Stimulated activated CD4-positive, alpha-beta T cell treated with anti-CD3 and anti-CD28 coated beads, TNF-alpha, amount 100 ng/mL, for 48 hours (primary cell): ENCODE measurements at places on chromosomes 2 and 18.

DNA sequence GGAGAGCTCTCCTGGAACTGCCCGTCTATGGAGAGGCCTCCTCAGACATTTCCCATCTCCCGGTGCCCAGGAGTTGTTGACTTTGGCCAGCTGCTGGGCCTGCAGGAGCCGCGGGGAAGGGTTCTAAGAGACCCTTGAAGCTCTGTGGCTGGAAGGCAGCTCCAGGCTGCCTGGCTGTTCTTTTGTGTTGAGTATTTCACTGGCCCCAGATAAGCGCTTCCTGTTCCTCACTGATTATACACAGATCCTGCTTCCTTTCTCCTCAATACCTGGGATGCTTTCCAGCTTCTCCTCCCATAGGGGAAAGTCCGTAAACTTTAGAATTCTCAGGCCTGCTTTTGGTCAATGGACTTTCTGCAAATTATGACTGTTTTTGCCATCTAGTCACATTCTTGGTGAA is 57.8 kb downstream of the TGOLN2 start:
- no peak for DNase-seq

GRCh38 chr2:17327649-17328048 is 190.6 kb downstream of the RAD51AP2 start:
- DNase-seq: no peak

- DNase-seq: no peak
Observed at GRCh38 chr2:33034784-33035183, 88.0 kb downstream of the LTBP1 start.

DNA sequence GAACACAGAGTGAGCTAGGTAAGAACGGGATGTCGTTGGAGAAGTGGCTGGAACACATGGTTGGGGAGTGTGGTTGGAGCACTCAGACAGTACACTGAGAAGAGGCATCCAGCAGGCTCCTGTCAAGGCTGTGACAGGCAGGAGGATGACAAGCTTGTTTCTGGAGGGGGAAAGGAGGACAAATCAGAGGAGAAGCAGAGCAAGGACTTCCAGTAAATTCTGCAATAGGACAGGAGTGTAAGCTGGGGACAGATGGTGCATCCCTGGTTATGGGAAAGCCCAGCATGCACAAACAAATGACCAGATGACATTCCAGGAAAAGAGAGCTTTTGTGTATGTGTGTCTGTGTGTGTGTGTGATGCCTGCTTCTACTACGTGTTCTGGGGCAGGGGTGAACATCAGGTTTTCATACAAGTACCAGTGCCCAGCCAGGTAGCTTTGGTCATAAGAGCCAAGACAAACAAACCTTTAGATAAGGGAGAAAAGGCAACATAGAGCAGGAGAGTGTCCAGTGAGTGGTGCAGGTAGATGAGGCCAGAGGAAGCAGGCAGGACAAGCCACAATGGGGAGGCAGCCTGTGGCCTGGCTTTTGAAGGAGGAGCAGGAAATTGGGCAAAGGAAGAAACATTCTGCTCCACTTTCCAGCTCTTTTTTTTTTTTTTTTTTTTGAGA is 32.1 kb upstream of the MAPK4 start:
- no peak for DNase-seq

DNA sequence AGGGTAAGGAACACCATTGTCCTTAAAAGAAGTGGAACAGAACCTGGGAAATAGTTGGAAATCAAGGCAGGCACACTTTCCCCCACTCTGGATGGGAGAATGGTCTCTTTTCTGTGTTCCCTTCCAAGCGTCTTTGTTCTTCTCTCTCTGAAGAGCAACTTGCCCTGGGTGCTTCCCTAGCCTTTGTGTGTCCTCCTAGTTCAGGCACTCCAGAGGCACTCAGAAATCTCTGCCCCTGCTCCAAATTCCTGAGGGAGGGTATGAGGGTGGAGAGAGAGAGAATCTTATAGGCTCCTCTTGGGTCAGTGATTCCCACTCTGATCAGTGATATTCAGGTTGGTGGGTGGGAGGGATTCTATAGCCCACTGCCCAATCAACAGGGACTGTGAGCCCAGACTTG is 8.8 kb upstream of the SIX2 start:
- no peak for DNase-seq

- DNase-seq: no peak
Observed at GRCh38 chr2:138210487-138210886, 246.2 kb downstream of the HNMT start.

DNA sequence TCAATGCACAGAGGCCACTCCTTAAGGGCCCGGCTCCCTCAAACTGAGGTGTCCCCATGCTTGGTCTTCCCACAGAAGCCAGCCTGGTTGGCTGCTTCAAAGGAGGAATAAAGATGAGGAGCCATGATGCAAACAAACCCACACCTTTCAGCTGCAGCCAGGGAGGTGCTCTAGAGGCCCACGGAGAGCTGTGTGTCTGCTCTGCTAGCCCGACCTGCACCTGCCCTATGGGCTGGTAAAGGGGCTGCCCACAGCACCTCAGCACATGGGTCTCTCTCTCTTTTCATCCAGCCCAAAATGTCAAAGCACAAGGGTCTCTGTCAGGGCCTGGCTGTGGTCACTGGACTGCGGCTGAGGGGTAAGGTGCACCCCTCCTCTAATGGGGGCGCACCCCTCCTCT is 132.1 kb downstream of the MSH2 start:
- DNase-seq: no peak

DNA sequence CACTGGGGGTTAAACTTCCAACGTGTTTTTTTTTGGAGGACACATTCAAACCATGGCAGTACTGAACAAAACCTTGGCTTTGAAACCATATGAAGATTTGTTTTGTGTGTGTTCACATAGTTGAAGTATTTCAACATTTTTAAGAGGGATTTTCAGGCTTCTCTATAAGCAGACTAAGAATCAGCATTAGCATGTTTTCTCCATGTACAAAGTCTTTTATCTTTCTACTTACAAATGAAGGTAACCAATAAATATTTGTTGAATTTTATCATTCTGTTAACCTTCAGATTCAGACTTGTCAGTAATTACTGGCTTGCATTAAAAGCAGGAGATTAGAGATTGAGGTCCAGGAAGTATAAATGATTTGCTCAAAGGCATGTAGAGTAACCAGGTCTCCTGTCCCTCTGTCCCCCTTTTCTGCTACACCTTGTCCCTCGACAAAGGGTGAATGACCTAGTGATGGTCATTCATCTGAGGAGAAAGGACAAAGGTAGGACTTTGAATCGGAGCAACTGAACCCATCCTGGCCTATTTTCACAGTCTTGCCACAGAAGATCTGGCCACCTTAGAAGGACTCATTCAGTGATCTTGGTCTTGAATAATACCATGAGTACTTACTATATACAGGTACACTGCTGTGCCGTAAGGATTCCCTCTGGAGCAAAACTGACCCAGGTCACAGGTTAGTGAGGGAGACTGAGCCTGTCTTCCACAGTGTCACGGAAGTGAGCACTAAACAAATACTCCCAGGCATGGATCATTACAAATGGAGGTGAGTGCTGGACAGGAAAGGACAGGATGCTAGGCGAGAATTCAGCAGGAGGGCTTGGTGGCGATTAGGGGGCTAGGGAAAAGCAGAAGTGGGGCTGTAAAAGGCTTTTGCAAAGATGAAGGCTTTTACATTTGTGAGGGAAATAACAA is 2.2 kb upstream of the MYCN start:
- DNase-seq: no peak

DNA sequence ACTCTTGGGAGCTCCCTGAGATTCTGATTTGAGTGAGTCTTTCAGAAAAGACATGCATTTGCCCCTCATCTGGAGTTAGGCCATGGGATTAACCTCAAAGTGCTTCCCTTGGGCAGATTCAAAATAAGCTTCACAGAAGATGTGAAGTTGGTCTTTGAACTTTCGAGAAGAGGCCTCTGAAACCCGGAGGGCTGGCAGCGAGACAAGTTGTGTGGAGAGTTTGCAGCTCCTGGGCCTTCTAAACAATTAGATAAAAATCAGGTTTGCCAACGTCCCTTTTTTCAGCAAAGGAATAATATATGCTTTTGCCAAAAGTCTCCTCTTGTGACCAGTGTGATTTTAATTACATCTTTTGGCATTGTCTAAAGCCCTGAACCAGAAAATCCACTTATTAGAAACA is 489.7 kb downstream of the SOX11 start:
- DNase-seq: no peak

GRCh38 chr2:193841384-193842150 is 1646.8 kb upstream of the TMEFF2 start:
- no peak for DNase-seq

DNA sequence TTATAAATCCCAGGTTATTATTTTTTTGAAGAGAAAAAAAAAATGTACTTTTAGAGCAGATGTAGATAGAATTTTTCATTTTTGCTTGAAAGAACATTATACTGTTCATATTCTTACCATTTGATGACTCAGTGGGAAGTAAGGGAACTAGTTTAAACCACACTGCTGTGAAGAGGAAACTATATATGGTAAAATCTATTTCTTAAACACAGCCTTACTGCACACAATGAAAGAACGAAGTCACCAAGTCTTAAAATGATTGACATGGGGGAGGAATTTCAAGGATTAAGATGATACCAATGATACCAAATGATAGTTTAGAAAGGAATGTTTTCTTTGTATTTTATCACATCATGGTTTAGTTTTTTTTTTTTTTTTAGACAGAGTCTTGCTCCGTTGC is 5.0 kb downstream of the ACTR2 start:
- DNase-seq: no peak

GRCh38 chr18:39486268-39486667 is 1920.7 kb upstream of the CELF4 start:
- DNase-seq: no peak

GRCh38 chr2:38496927-38497669 is 105.6 kb downstream of the HNRNPLL start:
- no peak for DNase-seq

DNA sequence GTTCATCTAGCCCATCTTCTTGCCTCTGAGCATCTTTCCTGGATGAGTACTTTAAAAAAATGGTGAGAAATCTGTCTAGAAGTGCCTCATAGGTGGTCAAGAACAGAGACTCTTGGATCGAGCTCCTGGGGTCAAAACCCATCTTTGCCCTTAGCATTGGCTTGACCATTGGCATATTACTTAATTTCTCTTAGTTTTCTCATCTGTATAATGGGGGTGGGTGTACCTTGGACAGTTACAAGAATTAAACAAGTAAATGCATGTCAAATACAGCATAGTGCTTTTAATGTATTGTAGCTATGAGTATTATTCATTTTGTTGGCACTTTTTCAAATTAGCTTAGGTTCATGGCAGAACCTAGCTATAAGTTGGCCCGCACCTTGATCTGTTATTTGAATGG is 36.8 kb downstream of the DHRS9 start:
- no peak for DNase-seq

DNA sequence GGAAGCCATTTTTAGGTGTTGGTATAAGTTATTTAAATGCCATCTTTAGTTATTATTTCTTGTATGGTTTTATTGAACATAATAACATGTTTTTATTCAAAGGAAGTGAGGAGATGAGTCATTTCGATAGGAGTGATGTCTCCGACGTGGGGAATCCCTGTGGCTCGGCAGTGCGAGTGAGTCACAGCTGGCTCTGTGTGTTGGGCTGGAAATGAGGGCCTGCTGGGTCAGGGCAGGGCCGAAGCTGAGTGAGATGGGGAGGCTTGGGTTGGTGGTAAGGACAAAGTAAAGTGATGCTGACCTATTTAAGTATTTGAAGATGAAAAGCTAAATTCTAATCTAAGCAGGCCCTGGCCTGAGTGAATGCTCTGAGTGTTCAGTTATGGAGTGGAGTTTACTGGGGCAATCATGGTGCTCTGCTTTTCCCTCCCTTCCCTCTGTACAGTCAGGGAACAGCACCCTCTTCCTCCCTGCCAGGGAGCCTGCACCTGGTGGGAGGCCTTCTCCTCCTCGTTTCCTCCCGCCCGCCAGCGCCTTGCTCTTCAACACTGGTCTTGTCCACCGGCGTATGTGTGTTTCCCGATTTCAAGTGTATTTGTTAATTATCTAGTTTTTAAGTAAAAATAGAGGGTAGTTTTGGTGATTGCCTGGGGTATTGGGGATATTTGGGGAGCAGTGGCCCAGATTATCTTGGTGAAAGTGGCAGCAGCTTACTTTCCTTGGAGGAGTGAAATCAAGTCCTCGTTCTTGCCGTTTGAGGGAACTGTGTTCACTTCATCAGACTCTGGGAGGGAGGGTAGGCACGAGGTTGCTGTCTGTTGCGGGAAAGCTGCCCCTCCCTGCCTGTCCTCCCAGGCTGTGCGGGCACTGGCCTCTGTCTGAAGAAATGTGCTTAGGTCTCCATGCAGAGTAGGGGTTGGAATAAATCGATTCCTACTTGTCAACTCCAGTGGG is 157.0 kb downstream of the LDLRAD4 start:
- DNase-seq: peak; percentile 72

GRCh38 chr18:66872277-66872676 is 268.4 kb upstream of the CDH19 start:
- DNase-seq: no peak

- no peak for DNase-seq
Observed at GRCh38 chr2:239465017-239466001, 64.5 kb upstream of the HDAC4 start.

DNA sequence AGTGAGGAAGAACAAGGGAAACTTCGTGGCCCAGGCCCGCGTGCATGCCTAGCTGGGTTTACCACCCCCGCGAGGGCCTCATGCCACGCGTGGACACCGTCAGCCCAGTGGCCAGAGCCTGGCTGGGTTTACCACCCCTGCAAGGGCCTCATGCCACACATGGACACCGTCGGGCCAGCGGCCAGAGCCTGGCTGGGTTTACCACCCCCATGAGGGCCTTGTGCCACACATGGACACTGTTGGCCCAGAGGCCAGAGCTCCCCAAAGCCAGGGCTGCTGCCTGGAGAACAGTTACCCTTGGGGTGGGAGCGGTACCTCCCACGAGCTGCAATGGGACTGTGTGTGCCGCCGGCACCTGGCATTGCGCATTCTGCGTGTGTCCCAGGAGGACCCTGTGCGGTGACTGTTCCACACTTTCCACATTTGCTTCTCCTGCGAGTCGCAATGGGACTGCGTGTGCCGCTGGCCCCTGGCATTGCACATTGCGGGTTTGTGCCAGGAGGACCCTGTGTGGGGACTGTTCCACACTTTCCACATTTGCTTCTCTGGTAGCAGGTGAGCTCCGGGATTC is 105.6 kb upstream of the CTDP1 start:
- DNase-seq: no peak

DNA sequence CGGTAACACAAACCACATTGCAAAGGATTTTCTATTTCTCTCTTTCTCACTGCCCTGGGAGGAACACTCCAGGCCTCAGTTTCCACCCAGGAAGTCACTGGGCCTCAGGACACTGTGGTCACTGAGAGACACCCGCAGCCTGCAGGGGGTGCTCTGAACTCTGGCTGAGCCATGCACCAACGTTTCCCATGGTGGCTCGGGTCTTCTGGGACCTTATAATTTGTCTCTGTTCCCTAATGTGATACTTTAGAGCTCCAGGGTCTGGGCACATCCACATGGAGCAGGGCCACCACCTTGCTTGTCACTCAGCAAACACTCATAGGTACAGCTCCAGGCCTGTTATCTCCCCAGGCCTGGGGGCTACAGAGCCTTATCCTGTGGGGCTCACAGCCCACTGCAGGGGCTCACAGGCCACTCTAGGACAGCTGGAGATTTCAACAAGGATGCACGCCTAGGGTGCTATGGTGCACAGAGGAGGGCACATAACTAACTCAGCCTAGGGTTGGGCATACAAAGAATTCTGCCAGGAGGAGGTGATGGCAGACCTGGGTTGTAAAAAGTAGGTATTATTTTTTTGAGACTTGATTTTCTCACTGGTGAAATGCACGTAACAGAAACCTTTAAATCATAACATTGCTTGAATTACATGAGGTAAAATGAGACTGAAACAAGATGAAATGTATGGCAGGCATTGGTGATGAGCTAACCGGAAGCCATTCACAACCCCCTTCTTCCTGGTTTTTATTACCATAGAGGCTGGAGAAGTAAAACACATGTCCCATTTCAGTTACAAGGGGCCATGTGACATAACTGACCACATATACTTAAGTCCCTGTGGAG is 3.0 kb upstream of the HS1BP3 start:
- no peak for DNase-seq

GRCh38 chr2:179454443-179455171 is 190.0 kb upstream of the SESTD1 start:
- no peak for DNase-seq
